MG63 (cell line): ENCODE measurements at places on chromosomes 11 and 22. TPM values are rescaled to one million over a fixed set of nuclear protein-coding genes. Genes with fewer than 3 reads are reported as not detected.
A peak's percentile ranks its signal among the peaks of the same experiment; 100 is the strongest.

Gene UBQLN3
- total RNA-seq = not detected in 2 replicates

DNA sequence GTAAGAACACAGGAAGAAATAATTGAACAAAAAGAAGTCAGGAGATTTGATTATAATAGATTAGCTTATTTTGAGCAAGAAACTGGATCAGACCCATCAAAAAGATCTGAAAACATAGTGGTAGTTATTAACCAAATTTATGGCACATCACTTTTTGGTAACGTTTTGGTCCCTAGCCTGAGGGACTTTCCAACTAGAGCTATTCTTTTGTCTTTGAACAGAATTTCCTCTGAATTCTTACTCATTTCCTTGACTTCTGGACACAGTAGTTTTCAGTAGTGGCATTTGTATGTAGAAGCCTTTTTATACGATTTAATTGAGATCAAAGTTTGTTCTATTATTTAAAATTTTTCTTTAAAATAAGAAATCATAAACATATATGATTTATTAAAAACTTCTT is 96.5 kb upstream of the PDGFD start:
- DNase-seq = no peak

DNA sequence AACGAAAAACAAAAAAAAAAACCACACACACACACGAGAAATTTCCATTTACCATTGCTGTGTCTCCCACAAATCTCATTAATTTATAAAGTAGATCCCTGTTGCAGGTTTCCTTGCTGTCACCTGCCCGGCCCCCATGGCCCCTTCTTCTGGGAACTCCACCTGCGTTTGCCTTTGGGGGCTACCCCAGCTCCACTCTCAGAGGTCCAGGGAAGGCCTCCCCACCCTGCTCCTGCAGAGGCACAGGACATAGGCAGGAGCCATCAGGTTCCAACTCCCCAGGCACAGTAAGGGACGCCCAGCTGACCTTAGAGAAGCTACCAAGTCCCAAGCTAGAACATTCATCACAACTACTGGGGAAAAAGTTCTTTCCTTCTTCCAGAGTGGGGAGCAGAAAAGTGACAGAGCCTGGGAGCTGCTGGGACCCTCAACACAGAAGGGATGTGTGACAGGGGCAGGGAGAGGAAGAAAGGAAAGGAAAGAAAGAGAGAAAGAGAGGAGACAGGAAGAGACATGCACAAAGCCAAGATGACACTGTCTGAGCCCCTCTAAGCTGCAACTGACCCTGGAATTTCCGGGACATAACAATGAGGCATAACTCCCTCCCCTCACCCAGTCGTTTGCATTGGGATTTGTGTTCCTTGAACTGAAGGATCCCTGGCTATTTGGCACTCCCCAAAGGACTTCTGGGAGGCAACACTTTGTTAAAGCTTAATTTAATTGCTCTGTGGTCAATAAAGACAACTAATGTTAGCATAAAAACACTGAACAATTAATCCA is 175.7 kb downstream of the SHANK2 start:
- no peak for DNase-seq

- peak; percentile 85 for DNase-seq
These were observed 14.9 kb downstream of the PPM1F start for GRCh38 chr22:21937821-21938070.
